ENCODE measurements at places on chromosomes 4 and X. TPM values are rescaled to one million over a fixed set of nuclear protein-coding genes. Genes with fewer than 3 reads are reported as not detected.

The GAB3 gene
- 7.5 TPM for total RNA-seq

The CXCL8 gene
- 0.98 TPM for total RNA-seq

The GUF1 gene
- 15.3 TPM for total RNA-seq

The PIM2 gene
- 7.9 TPM for total RNA-seq

The POLN gene
- total RNA-seq = 3.3 TPM

The CPE gene
- total RNA-seq = 104 TPM

The NRK gene
- total RNA-seq = 0.63 TPM
